ENCODE measurements at places on chromosomes 6 and 20.

DNA sequence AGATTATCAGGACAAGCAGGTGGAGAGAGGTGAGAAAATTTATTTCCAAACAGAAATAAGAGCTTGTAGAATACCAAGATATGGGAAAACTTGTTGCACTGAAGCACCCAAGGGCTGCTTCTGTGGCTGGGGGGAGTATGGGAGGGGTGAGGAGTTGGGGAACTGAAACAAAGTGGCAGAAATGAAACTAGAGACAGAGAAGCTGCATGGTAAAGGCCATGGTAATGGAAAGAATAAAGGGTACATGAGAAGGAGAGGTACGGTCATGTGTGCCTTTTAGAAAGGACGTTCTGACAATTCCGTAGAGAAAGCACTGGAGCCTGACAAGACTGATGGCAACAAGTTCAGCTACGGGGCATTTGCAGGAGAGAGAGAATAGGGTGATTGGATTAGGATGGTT lies 51.6 kb upstream of the RIN2 start:
- no peak for DNase-seq

DNA sequence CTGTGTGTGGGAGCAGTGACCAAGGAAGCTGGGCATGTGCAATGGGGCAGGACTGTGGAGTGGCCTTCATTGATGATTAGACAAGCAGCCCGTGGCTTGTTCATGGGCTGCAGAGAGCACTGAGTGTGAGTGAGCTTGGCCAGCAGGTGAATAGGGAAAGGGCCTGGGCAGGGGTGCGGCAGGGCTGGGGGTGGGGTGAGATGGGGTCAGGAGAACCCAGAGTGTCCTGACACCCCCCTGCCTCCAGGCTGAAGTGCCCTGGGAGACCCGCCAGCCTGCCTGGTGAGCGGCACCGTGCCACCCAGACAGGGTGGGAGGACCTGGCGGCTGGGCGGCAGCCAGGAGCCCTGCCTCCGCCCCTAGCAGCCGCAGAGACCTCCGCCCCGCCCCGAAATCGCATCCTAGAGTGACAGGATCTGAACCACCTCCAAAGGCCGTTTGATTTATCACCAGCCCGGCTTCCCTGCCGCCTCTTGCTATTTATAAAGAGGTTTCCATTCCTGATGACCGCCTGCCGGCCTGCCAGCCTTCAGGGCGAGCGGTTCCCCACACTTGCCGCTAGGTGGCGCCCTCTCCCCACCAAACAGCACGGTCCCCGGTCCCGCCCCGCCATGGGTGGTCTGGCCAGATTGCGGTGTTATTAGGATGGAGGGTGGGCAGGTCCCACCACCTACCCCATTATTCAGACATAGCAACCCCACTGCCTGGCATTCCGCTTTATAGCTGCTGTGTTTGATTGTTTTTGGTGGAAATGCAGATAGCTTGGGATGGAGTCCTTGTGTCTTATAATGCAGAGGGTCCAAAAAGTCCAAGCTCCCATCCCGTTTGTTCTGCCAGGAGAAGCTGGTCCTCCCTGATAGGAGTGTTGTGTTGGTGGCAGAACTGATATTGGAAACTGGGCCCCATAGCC lies 3.5 kb downstream of the MYLK2 start:
- DNase-seq = peak; percentile 76

DNA sequence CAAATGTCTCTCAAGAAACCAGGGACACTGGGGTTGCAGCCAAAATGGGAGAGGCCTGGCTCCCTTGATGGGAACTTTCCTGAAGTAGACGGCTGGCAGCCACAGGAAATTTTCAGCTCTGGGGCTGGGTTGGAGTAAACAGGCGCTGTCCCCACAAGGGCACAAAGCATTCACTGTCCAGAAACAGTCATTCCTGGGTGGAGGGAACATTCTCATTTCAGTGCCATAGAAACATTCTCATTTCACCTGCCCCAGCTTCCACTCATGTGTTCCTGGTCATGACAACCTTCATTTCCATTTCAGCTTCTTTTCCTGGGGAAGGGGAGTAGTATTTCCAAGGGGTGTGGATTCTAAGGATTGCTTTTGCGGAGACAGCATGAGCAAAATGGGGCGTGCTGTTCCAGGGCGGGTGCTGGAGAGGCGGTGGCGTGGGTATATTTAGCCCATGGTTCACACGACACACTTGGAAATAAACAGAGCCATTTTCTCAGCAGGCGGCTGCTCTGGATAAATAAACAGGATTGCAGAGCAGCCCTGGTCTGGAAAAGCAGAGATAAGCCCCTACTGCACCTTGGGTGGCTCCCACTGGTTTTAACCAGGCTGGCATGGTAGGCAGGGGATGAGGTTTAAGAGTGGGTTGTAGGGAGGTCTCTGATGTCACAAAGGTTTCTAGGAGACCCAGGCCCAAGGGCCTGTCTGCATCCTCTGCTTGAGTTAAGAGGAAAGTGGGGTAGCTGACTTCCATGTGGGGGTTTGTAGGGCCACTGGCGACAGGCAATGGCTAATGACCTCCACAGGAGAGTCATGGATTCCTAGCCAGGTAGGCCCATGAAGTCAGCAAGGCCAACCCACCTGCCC lies 32.9 kb downstream of the COX4I2 start:
- DNase-seq = no peak

GRCh38 chr6:43226192-43226851 lies 3.0 kb downstream of the DNPH1 start:
- no peak for DNase-seq

DNA sequence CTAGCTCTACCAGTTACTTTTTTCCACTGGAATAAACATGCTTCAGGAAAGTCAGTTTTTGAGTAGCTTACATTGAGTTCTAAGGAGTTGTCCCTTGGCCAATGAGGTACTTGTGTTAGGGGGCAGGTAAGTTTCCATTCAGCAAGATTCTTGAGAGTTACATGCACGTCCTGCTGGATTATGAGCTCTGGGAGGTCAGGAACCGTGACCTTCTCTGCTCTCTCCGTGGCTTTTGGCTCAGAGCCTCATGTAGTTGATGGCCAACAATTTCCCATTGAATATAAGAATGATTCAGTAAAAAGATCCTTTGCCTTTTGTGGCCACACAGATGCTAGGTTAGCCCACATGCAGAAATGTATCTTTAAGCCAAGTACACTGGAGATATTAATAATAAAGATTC lies 181.8 kb upstream of the RALGAPA2 start:
- no peak for DNase-seq

DNA sequence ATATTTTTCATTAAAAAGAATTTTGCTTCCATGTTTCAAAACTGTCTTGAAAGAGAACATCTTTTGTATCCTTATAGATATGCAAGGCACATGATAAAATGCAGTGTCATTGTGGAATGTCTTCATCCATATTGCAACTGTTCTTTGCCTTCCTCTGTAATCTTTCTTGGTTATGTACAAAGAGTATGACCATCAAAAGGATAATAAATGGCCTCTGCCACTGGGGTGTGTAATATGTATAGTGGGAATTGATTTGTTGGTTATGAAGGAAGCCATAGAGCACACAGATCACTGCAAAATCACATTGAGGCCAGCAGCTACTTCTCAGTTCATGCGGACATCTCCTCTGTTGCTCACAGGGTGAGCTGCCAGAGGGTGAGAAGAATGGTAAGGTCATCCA lies 703.5 kb downstream of the TFAP2A start:
- no peak for DNase-seq

GRCh38 chr6:161676586-161676985 lies 402.7 kb upstream of the AGPAT4 start:
- DNase-seq = no peak

GRCh38 chr6:22147921-22148776 lies 148.7 kb downstream of the PRL start:
- no peak for DNase-seq

- no peak for DNase-seq
Observed at GRCh38 chr6:150134280-150134920, 8.4 kb upstream of the PPP1R14C start.

DNA sequence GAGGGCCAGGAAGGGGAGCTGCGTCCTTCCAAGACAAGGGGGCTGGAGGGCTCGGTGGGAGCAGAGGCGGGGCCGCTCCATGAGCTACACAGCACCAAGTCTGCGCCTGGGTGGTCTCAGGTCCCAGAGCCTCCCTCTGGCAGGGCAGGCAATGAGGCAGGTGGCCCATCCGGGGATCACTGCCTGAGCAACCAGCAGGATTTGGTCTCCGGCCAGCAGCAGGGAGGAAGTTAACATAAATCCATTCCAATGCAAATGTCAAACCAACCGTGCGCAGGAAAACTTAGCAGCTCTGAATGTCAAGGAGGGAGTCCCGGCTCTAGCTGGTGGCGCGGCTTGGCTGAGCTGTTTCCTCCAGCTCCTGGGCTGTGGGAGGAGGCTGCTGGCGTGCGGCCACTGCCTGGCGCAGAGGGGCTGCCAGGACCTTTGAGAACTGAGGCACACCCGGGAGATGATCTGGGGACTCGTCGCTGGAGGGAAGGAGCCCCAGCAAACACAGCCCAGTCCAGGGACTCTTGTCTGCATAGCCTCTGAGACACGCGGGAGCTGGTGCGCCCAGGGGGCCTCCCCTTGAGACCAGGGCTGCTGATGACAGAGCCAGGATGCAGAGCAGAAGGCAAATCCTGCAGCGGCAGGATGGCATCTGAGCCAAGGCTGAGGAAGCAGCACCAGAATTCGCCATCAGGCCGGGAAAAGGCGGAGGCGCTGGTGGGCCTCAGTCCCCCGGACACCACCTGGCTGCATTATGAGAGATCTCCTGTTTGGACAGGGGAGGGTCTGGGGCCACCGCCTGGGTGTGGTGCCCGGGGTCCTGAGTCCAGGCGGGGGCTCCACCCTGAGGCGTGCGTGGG lies 33.1 kb upstream of the CHRNA4 start:
- no peak for DNase-seq

- DNase-seq = no peak
Observed at GRCh38 chr20:36093804-36094145, 60.8 kb upstream of the EPB41L1 start.

- DNase-seq = no peak
Observed at GRCh38 chr20:43458422-43458924, 777 bp downstream of the SRSF6 start.

DNA sequence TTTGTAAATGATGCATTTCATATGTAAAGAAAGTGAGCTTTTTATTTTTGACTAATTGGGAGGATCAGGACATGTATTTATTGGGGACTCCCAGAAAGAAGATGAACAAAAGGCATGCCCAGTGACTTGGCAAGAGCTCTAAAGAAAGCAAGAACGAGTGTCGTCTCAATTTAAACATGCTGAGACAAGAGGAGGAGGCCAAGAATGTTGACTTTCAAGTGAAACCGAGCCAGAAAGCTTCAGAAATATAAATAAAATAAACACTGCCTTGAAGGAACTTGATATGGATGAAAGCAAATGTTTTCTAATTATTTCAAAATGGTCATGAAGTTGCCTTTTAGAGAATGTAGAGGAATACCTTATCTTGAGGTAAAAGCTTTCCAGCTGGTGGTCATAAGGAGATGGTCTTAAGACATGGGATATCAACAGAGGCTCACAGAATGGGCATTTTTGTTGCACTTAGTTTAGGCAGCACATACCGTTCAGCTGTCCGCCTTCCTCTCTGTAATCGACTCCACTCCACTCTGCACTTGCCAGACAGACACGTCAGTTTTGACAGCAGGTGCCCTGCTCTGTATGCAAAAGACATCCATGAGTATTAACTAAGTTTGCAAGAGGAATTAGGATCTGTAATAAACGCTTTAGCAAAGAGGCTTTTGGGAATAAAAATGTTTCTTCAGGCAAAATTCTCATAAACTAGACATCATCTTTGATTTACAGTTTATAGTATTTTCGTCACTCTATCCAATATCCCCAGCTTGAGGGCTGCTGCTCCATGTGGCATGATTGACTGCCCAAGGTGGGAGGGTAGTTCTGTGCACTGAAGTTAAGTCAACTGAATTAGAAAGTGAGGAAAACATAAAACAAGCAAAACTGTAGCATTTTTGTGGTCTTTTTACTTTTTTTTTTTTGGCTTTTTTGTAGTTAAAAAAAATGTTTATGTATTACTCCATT lies 613.1 kb downstream of the PKHD1 start:
- DNase-seq = no peak

DNA sequence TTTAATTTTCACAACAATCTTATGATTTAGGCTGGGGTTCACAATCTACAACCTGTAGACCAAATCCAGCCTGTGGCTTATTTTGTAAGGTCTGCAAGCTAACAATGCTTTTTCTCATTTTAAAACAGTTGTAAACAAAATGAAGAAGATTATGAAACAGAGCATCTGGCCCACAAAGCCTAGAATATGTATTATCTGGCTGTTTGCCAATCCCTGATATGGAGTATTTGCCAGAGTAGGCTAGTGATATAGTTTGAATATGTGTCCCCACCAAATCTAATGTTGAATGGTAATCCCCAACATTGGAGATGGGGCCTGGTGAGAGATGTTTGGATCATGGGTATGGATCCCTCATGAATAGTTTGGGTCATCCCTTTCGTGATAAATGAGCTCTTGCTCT lies 201.8 kb downstream of the DHX35 start:
- no peak for DNase-seq

GRCh38 chr6:3265671-3266070 lies 6.9 kb downstream of the PSMG4 start:
- no peak for DNase-seq

- DNase-seq = no peak
Observed at GRCh38 chr6:78093906-78094305, 441.1 kb downstream of the MEI4 start.

DNA sequence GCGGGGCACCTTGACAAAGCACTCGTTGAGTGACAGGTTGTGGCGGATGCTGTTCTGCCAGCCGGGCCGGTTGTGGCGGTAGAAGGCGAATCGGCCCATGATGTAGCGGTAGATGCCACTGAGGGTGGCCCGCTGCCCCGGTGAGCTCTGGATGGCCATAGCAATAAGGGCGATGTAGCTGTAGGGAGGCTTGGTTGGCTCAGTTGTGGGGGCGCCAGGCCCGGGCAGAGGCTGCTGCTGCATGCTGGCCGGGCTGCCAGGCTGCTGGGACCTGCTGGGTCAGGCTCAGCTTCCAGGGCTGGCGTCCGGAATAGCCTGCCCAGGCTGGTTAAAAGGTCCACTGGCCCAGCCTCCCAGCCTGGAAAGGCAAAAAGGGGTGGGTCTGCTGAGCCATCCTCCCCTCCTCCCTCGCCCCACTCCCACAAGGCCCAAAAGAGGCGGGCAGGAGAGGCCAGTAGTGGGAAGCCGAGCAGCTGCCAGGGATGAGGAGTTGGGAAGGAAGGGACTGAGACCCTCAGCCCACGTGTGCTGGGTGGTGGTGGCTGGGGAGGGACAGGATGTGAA lies at the start of gene FOXS1:
Gene FOXS1 (minus strand): TSS at position 305 of the 564 bp plus-strand sequence. CDS start 62 bp downstream, at position 243.
- no peak for DNase-seq

DNA sequence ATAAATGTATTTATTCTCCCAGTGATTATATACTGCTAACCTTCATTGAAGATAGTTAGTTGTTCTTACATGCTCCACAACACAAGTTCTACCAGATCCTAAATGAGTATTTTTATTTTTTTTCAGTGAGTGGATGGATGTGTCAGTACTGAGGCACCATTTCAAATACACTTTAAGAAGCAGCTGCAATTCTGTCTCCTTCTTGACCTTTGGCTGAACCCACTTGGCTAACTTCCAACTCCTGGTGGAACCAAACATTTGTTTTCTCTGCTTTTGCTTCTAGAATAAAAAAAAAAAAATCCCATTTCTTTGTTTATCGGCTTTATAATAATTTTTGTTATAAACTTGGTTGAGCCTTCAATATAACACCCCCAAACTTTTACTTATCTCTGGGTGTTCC lies 458.3 kb upstream of the MAP3K7 start:
- DNase-seq = no peak

- DNase-seq = no peak
Observed at GRCh38 chr6:347232-347631, 44.3 kb upstream of the IRF4 start.
